ENCODE measurements at places on chromosomes 1 and 21. TPM values are rescaled to one million over a fixed set of nuclear protein-coding genes. Genes with fewer than 3 reads are reported as not detected.

The MR1 gene
- total RNA-seq = 6.6 TPM

DNA sequence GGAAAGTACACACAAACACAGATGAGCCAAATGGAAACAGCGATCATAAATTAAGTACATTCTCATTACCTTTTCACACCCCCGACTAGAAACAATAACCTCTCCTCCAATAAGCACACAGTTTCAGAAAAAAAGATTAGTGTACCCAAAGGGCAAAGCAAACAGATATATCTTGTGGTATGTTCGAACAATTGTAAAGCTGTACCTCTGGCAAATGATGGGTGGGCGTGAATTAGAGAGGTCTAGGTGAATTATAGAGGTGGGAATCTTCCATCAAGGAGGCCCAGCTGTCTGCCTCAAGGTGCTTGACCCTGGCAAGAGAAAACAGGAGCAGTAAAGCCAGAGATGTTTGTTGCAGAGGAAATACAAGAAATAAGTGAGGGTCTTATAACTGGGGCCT, 715.3 kb upstream of the NEGR1 start:
- DNase-seq = no peak

The PAFAH2 gene
- 13.0 TPM for total RNA-seq

- DNase-seq = no peak
Measured at GRCh38 chr1:176033881-176034280, 173.2 kb downstream of the COP1 start.

- no peak for DNase-seq
Measured at GRCh38 chr1:27593678-27594563, 10.0 kb downstream of the AHDC1 start.

- no peak for DNase-seq
Measured at GRCh38 chr1:59967780-59968179, 41.2 kb upstream of the CYP2J2 start.

- no peak for DNase-seq
Measured at GRCh38 chr1:111404588-111404987, 22.9 kb downstream of the OVGP1 start.

The MPZL1 gene
- total RNA-seq = 52.9 TPM

The SAMD11 gene
- total RNA-seq = 11.5 TPM

GRCh38 chr1:91881280-91881679, 4.7 kb downstream of the TGFBR3 start:
- no peak for DNase-seq

GRCh38 chr1:246319083-246319714, 187.9 kb downstream of the SMYD3 start:
- no peak for DNase-seq

DNA sequence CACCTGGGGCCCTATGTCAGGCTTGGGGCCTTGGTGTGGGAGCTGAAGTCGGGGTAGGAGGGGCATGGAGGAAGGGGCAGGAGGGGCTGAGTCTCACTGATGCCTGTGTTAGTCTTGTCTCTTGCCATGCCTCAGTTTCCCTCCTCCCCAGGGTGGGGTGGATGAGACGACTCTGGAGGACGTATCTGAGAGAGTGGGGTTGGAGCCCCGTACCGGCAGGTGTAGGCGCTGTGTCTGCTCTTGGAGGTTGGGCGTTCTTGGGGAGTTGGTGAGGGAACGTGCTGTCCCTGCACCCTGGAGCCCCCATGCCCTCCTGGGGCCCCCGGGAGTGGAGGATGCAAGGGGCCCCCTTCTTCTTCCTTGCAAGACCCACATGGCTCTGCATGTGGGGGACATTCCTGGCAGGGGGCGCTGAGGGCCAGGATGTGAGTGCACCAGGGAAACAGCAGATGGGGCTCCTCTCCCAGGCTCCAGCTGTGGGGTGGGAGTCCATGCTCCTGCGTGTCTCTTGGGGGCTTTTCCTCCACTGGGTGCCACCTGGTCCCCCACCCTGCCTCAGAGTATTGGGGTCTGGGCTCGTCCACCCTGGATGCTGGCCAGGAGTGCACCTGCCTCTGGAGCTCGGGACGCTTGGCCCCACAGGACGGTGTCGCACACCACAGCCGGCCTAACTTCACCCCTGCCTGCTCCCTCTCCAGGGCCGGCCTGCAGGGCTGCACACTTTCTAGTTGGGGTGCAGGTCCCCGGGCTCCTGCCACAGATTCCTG, 1.4 kb upstream of the TNFRSF14 start:
- no peak for DNase-seq

The ELAVL4 gene
- total RNA-seq = not detected

The CHAF1B gene
- total RNA-seq = 26.1 TPM

DNA sequence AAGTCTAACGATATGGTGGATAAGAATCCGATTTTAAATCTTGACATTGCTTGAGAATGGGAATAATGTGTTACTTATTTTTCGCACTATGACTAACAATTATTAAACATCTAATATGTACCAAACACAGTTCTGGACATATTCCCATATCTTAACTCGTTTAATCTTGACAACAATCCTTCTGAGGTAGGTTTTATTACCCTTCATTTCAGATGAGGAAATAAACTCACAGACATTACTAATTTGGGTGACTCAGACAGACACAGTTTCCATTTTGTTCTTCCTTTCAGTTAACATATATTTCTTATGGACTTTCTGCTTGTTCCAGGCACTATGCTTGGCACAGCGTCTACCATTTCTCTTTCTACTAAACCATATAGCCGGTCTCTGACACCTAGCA, 244.8 kb downstream of the SMYD3 start:
- no peak for DNase-seq

DNA sequence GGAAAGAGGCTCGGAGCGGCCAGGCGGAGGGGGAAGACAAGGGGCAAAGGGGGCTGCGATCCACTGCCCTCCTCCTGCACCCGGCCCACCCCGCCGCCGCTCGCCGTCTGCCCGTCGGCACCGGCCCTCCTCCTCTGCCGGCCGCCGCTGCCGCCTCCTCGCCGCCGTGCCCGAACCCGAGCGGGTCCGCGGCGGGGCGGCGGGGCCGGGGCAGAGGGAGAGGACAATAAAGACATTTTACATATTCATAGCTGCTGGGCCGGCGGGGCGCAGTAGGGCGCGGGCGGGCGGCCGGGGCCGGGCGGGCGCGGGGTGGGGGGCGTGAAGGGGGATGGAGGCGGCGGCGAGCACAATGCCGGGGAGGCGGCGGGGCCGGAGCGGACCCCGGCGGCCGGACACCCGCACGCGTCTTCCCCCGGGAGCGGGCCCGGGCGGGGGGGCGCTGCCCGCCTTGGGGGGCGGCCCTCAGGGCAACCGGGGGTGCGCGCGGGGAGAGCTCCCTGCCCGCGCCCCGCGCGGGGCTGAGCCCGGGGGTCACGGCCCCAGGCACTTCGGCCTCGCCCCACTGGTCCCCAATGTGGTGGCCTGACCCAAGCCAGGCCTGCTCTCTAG, 546 bp downstream of the POU2F1 start:
- no peak for DNase-seq

- peak; percentile 15 for DNase-seq
Measured at GRCh38 chr1:53811414-53811851, 26.7 kb downstream of the NDC1 start.

DNA sequence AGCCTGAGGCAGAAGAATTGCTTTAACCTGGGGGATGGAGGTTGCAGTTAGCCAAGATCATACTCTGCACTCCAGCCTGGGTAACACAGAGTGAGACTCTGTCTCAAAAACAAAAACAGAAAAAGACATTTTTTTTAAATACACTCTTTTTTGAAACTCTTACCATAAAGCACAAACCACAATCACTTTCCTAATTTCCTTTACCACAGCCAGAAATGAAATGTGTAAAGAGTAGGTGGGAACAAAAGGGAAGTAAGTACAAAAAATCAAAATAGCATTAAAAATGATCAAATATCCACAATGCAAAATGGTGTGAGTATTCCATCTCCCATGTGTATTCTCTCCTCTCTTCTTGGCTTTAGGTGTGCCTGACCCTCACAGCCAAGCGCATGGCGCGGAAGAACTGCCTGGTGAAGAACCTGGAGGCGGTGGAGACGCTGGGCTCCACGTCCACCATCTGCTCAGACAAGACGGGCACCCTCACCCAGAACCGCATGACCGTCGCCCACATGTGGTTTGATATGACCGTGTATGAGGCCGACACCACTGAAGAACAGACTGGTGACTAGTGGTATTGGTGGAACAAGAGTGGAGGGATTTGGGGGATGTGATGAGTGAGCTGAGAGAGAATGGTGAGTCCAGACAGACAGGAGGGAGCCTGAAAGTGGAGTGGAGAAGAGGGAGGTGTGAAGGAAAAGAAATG, 14.9 kb downstream of the ATP1A4 start:
- DNase-seq = no peak

DNA sequence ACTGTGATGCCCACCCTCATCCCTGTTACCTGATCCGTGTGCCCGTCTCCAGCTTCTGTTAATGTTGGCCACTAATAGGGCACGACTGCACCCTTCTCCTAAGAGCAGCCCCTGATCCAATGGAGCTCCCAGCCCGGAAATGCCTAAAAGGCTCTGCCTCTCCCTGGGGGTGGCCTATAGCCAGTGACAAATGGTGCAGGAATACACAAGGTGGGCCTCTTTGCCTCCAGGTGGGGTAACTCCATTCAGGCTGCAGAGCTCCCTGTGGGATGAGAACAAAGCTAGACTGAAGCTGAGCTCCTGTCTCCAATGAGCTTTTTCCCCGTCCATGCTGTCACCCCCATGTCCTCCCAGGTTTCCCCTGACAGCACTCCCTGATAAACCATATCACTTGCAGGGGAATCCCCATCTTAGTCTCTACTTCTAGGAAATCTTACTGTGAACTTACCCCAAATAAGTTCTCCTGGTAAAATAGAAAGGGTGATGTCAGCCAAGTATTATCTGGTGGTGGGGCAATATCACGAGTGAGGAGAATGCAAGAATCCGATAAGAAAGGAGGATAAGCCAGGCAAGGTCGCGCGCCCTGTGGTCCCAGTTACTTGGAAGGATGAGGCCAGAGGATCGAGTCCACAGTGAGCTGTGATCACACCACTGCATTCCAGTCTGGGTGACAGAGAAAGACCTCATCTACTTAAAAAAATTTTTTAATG, 18.6 kb downstream of the S100A7A start:
- DNase-seq = no peak

GRCh38 chr21:43731476-43731875, 12.5 kb downstream of the PDXK start:
- DNase-seq = no peak

- DNase-seq = no peak
Measured at GRCh38 chr1:83750201-83750600, 248.7 kb downstream of the TTLL7 start.

DNA sequence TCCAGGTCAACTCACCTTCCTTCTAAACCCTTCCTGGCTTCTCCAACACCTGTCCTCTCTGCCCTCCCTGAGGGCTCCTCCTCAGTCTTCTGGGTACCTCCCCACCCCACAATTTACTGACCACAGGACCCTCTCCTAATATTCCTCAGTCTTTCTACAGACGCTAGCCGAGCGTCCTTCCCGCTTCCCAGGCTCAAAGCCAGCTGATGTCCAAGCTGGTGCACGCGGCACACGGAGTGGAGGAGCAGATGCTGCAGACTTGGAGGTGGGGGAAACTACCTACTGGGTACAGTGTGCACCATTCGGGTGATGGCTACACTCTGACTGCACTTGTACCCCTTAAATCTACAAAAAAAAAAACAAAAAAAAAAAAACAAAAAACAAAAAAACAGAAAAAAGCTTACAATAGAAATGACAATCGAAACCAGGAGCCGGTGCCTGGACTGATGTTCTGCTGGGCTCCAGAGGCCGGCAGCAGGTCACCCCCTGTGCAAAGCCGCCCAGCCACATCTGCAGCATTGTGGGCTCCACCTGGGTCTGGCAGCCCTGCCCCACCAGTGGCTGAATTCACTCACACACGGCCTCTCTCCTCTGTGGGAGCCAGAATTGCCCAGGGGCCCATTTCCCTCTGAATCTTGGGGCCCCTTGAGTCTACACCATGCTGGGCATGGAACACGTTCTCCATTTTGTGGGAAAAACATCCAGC, 7.0 kb downstream of the TRIM11 start:
- DNase-seq = no peak

DNA sequence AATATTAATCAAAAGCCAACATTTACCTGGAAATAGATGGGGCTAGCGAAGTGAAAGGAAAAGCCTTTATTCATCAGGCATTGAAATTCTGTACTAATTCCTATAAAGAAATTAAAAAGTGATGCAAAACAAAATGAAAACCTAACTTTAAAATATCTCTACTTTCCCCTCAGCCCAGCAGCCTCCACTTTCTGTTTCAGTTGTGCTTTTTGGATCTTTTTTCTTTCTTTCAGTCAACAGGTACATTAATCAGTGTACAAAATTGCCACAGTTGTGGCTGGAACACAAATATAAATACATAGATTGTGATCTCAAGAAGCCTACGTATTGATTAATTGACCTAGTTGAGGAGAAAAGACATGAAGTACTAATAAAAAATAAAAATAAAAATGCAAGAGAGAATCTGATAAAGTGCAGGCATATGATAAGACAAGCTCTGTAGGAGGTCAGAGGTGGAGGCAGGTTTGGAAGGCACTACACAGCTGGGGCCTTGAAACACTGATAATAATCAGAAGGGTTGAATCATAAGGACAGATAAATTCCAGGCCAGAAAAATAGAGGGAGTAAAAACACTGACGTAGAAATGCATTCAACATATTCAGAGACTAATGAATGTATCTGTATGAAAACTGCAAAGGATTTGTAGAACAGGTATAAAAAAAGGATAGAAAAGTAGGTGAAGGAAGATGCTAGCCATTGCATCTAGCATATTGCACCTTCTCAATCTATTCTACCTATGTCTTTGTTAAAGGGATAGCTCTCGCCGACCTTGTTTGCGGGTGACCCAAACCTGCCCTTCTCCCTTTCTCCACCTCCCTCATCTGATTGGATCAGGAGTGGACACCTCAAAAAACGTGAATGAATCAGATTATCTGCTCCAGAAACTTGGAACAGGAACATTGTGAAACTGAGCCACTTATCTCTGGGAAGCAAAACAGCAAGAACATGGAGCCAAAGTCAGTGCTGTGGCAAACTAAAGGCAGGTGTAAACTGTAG, 607.8 kb upstream of the ADGRL2 start:
- DNase-seq = no peak

The RGS16 gene
- 6.5 TPM for total RNA-seq

GRCh38 chr1:89125913-89126580, at the start of gene GBP2:
GBP2 (minus strand) TSS chr1:89126114; CDS start chr1:89121966, 4,148 bp downstream.
- DNase-seq = no peak

The SPRR2A gene
- total RNA-seq = not detected

The C1orf185 gene
- total RNA-seq = not detected

The CRNN gene
- not detected for total RNA-seq

The GBP2 gene
- total RNA-seq = 0.98 TPM

All from HCT116 (cell line).